Stimulated activated CD4-positive, alpha-beta T cell treated with anti-CD3 and anti-CD28 coated beads, Interleukin-1b, Interleukin-23, amount 100 ng/mL, for 48 hours (primary cell): ENCODE measurements at places on chromosomes 16 and 17.

DNA sequence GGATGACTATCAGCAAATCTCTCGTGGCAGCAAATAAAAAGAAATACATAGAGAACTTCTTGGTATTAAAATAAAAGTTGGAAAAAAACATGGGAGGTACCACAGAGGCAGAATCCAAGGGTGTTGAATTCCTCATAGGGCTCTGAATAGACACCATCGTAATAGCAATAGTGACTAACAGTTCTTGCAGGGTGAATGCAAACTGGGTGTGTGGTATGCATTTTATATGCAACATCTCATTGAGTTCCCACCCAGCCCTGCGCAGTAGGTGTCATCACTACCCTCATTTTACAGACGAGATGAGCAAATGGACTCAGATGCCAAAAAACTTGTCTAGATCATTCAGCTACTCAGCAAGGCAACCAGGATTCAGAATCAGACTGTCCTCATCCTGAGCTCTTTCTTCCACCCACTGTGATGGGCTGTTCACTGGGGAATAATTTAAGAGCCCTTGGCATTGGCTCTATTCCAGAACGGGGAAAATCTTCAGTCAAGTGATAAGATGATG, 354.6 kb upstream of the CDH11 start:
- no peak for DNase-seq

- no peak for DNase-seq
Observed at GRCh38 chr16:61214780-61215179, 821.5 kb downstream of the CDH8 start.

GRCh38 chr16:78415013-78415412, 315.6 kb downstream of the WWOX start:
- DNase-seq: no peak

GRCh38 chr16:30737794-30738648, 10.2 kb upstream of the PHKG2 start:
- no peak for DNase-seq

GRCh38 chr17:29379084-29379991, 10.8 kb upstream of the TAOK1 start:
- DNase-seq: no peak

- no peak for DNase-seq
Observed at GRCh38 chr16:9097266-9098219, 6.1 kb downstream of the HAPSTR1 start.

- no peak for DNase-seq
Observed at GRCh38 chr17:76414334-76415295, 30.2 kb downstream of the SPHK1 start.

DNA sequence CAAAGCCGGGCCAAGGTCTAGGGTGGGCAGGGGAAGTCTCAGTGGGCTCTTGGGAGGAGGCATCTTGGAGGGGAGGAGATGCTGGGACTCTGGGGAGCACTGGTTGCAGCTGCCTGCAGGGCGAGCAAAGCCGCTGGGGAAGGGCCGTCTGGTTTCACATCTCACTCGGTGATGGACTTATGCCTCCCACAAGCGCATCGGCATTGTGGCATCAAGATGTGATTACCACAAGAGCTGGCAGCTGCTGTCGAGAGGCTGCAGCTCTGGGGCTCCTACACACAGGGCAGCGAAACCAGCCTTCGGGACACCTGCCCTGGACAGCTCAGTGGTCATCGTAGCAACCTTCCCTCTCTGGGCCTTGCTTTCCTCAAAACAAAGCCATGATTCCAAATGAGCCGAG, 3.1 kb upstream of the KCNJ12 start:
- DNase-seq: no peak

- no peak for DNase-seq
Observed at GRCh38 chr16:48539485-48540221, 70.3 kb downstream of the N4BP1 start.

DNA sequence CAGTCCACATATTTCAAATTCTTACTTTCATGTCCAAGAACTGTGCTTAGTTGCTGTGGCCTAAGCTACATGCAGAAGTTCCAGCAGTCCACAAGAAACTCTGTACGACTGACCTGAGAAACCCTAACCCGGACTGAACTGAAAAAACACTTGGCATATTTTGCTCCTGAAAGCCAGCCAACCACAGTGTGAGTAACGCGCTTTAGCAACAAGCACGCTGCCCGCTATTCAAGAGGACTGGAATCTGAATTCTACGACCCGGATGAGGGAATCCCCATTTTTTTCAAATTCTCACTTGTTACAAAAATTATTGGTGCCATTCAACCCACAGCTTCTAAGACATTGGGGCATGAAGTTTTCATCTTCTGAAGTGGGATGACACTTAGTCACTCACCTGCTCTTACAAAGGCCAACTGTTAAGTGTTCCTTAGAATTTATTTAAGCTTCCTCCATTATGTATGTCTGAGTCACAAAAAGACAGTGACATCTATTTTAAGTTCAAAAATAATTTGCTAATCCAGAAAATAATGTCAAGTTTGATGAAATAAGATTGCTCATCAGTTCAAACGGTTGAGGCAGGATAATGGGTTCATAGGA, 78.7 kb downstream of the CDYL2 start:
- no peak for DNase-seq

GRCh38 chr17:50118076-50118827, 11.7 kb downstream of the SAMD14 start:
- DNase-seq: no peak

- DNase-seq: no peak
Observed at GRCh38 chr17:79789943-79790804, 6.7 kb downstream of the CBX8 start.

GRCh38 chr16:65658349-65658748, 536.5 kb upstream of the CDH11 start:
- no peak for DNase-seq

- DNase-seq: no peak
Observed at GRCh38 chr16:80759419-80760162, 44.8 kb downstream of the CDYL2 start.

DNA sequence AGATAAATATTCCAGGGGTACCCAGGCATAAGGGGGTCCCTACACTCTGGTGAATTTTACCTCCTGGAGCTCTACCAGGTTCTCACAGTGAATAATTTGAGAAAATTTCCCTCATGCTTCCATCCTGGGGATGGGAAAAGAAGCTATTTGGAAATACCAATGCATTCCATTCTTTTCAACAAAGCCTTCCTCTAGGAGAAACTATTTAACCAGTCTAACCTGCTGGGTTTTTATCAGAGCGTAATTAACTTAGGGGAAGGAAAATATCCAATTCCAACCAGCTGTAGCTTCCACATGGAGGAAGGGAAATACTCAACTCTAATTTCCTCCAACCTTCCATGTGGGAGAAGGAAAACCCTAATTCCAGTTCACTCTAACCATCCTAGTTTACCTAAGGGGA, 17.0 kb downstream of the MFSD6L start:
- DNase-seq: no peak

DNA sequence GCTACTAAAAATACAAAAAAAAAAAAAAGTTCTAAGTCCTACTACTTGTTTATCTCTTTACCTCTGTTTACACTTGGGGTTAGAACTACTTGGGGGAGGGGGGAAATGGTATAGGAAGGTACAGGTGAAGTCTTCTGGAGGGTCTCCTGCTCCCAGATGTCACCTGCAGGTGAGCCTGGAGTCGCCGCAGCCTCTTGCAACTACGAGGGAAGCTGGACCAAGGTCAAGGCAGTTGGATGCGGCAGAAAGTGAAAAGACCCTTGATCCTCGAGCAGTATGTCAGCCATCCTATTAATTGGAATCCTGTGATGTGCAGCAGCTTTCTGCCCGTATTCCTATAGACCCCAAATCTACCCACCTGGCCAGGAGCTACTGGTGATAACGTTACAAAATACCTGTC, 33.0 kb downstream of the HAPSTR1 start:
- no peak for DNase-seq

DNA sequence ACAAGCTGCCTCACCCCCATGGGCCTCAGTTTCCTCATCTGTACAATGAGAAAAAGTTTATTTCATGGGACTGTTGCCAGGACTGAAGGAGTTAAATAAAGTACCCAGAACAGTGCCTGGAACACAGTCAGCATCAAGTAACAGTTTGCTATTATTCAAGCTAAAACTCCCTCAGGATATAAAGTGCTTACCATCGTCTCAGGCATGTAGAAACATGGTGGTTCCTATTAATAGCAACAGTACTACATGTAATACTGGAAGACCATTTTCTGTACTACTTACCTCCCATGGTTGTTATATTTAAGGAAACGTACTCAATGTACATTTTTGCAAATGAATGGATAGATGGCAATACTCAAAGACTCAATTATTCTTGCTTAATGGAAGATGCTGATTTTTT, 93.4 kb downstream of the NCOR1 start:
- no peak for DNase-seq

DNA sequence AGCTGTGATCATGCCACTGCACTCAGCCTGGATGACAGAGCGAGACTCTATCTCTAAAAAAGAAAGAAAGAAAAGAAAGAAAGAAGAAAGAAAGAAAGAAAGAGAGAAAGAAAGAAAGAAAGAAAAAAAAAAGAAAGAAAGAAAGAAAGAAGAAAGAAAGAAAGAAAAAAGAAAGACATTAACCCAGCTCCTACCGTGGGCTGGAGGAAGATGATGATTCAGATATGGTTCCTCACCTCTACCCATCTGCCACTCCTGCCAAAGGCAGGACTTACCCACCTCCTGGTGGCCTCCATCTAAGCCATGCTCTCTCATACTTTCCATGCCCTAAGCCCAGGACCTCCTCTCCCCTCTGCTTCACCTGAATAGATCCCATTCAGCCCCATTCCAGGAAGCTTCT, 93.3 kb upstream of the LHX1 start:
- DNase-seq: no peak

GRCh38 chr16:81841722-81842121, 62.6 kb downstream of the PLCG2 start:
- no peak for DNase-seq

DNA sequence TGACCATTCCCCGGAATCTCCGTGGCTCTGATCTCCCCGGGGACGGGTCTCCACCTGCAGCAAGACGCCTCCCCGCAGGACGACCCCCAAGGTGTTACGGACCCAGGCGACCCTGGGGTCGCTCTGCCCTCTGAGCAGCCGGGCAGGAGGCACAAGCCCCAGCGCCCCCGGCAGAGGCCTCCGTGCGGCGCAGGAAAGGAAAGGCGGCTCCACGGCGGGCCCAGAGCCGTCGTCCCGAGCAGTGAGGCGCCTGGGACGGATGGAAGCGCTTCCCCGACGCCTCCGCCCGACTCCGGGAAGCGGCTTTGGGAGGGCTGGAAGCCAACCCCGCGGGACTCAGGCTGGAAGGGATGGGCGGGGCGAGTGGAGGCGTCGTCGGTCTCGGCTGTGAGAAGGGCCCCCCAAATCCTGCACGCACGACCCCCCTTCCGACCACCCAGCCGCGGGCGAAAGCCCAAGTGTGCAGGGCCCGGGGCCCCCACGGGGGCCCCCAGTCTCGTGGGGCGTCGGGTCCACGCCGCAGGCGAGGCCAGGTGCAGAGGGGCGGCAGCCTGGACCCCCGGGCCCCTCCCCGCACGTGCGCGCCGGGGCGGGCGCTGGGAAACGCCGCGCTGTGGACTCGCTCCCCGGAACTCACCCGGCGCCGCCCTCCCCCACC, 32.7 kb upstream of the RPH3AL start:
- DNase-seq: no peak
